NCI-H1417 treated with DMSO at 0.1 percent for 48 hours (cell line): ENCODE measurements at places on chromosomes 1 and 21.

GRCh38 chr1:167517535-167518330 is 596 bp downstream of the CD247 start:
- DNase-seq, result no peak

DNA sequence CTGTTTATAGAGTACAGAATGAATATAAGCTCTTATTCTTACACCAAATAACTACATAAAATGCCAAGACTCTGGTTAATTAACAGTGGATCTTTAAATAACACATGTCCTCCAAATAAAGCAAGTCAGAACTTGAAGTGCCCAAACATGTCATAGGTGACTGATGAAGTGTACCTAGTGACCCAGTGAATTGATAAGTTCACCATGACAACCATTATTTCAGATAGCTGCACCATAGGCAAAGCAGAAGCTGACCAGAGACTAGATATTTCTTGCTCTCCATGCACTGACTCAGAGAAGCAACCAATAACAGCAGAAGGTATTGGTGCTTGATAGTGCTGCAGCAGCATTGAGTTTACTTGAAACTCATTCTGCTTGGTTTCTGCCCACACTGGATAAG is 192.1 kb downstream of the DUSP10 start:
- no peak for DNase-seq

GRCh38 chr1:107140703-107141490 is at the start of gene NTNG1:
Gene NTNG1, plus strand, starts transcription at chr1:107141039.
- DNase-seq, result no peak

DNA sequence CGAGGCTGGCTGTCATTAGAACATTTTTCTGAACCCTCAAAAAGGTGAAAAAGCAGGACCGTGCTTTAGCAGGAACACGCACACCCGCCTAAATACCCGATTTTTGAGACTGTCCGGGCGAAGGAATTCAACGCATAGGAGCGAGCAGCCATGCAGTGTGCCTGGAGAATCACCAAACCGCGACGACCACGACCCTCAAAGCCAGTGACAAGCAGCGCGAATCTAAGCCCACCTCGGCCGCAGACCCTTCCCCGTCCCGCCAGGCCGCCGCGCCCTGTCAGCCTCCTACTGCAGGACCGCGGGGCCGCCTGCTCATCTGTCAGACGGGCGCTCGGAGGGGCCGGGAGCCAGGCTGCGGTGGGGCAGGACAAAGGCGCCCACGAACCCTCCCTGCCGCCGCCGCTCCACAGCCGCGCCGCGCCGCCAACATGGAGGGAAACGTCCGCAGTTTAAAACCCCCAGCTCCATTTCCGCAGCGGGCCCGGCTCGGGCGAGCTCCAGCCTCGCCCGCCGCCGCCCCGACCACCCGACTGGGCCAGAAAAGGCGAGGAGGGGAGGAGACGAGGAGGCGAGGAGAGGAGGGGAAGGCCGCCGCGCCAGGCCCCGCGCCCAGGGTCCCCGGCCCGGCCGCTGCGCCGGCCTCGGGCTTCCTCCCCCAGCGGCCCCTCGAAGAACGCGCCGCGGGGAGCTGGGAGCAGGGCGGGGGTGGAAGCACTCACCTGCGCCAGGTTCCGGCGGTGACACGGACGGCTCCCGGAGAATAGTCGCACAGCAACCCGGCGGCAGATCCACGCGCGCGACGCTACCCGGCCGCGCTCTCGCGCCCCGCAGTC is at the start of gene LBR:
Gene LBR, minus strand, starts transcription at position 804 of the 833 bp plus-strand sequence. CDS start 3,963 bp downstream, outside the sequence.
- DNase-seq, result no peak

GRCh38 chr21:34740198-34740597 is 71.4 kb downstream of the CLIC6 start:
- DNase-seq, result no peak

DNA sequence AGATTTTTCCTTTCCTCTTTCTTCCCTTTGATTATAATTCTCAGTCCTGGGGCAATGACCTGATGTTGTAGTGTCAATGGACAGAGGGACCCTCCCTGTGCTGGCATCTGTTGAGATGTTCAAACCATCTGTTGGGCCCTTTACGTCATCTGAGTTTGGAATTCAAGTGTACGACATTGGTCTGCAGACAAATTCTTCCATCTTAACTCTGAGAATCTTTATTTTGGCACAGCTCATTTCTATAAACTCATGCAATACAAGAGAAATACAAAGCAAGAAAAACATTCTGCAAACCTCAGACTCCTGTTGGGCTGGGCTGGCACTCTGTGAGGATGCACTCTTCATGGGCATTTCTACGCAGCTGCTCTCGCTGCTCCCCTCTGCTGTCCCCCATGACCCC is 54.2 kb downstream of the IFI44 start:
- no peak for DNase-seq

DNA sequence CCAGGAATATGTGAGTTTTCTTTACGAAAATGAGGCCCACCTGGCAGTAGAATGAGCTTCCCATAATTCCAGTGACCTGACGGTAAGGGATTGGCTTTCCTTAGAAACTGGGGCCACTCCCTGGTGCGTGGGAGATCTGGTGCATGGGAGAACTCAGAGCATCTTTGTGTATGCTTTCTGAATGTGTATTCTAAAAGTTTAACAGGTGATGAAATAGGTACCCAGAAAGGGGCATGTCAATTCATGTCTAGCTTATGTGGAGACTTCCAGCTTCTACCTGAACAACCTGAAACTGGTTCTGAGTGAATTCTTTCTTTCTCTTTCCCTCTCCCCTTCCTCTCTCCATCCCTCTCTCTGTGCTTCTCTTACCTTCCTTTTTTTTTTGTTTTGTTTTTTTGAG is 15.2 kb upstream of the FCRLA start:
- no peak for DNase-seq

DNA sequence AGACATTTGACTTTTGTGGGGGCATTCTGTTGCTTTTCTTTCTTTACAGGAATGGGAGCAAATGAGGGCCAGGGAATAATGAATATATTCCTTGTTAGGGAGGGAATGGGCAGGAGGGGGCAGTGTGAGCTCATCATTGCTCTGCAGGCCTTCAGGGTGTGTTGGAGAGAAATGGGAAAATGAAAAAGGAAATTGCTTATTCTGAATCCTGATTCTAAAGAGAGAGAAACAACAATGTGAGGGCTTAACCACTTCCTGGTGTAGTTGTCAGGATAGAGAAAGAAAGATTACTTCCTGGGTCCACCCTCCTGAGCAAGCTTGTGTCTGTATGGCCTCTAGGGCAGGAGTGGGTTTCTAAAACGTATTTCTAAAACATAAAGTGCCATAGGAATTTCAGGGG is 28.3 kb downstream of the VANGL2 start:
- DNase-seq, result no peak

DNA sequence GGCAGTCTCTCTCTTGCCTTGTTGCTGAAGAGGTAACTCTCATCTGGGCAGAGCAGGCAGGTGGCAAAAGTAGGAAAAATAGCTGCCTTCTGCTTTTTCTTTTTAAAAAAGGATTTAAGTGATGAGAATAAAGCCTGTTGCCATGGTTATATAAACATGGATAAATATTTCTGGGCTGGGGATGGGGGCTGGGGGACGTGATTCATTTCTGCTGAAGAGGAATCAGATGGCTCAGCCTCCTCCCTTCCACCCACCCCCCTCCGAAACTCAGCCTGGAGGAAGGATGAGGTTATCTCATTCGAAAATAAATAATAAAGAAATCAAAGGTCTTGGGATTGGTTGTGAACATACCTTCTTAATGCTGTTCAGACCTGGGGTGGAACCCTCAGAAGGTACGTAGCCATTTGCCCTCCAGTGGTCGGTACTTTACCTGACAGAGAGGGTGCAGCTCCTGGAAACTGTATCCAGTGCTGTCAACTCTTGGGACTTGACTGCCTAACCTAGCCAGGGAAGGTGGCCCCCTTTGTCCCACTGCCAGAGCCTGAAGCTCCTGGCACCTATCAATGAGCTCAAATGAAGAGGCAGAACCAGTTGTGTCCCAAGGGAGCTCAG is 3.8 kb upstream of the INKA2 start:
- no peak for DNase-seq

DNA sequence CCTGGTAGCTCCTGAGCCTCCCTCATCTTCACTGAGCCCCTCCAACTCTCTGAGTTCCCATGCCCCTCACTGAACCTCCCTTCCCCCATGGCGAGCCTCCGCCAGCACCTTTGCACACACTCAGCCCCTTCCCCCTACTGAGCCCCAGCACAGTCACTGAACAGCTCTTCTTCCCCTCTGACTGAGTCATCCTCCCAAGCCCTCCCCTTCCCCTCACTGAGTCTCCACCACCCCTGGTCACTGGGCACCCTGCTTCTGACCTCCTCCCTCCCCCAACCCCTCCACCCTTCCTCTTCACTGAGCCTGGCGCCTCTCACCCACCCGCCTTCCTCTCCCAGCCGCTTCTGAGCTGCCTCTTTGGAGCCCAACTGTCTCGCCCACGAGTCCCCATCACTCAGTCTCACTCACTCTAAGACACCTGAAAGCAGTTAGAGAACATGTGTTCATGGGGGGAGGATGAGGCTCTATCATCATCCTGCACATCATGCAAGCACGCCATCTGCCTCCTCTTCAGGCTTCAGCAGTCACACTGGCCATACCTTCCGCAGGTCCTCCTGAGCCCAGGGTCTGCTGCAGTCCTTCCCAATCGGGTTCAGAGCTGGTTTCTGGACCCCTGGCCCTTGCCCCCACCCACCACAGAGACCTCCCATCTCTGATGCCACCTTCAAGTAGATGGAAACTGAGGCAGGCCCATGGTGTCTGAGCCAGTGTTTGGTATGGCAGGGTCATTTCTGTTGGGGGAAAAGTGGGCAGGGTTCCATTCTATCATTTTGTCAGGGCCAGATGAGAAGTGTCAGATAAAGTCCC is 2.0 kb upstream of the TRNP1 start:
- no peak for DNase-seq

- DNase-seq, result peak; percentile 41
These were observed at the start of gene EPHA10 for GRCh38 chr1:37764888-37765441. Gene EPHA10, minus strand, starts transcription at chr1:37765120. Its CDS starts 54 bp downstream, at chr1:37765066.

DNA sequence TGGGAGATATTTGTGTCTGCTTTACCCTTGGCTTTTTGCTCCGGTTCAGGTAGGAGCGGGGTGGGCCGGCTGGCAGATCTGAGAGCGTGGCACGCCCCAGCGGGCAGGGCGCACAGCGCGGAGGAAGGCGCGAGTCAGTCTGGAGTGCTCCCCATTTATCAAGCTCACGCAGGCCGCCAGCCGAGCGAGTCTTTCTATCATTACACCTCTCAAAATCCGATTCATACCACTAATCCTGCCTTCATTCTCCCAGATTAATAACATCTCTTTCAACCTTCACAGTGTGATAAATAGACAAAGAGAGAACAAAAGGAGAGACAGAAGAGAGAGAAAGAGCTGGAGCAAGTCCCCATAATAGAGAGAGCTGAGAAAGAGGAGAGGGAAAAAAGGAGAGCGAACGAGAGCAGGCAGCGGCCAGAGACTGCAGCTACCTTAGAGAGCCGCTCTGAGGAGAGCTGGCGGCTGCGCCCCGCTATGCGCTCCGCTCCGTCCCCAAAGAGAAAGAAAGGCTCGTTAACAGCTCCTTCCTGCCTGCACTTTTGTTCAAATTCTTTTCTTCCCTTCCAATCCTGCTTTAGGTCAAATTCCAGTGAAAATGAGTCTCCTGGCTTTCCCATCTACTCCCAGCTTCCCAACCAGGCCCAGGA is 48.0 kb downstream of the DMAP1 start:
- no peak for DNase-seq

DNA sequence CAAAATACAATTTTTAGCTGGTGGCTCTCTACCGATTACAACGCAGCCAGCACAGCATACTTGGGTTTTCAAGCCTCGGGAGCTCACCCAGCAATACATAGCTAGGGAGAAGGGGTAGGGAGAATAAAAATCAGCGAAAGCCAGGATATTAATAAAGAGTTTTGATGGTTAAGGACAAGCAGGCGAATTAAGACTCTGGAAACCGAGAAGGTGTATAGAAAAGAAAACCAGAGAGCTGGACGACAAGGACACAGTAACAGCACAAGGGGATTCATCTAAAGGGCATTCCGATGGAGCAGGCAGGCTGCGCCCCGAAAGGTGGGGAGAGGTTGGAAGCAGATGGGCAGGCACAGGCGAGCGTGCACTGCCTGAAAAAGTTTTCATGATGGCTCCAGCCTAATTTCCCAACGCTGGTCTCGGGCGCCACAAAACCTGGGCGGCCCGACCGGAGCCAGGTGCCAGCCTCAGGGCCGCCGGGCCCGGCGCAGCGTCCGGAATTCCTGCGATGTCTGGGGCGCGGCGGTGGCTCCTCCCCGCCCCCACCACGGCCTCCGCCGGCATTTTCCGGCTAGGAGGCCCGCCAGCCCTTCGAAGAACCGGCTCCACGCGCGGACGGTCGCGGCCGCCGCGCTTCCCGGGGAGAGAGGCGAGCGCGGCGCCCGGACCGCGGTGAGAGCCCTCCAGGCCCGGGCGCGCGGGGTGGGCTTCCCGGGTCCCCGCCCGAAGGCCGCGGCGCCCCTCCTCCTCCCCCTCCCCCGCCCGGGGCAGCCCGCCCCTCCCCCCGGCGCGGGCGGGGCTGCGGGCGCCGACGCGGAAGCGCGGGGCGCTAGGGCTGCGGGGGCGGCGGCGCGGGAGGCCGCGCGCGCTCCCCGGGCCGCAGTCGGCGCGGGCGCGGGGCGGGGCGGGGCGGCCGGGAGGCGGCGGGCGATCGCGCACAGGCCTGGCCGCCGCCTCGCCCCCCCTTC is 774 bp upstream of the DYRK1A start:
- DNase-seq, result no peak

DNA sequence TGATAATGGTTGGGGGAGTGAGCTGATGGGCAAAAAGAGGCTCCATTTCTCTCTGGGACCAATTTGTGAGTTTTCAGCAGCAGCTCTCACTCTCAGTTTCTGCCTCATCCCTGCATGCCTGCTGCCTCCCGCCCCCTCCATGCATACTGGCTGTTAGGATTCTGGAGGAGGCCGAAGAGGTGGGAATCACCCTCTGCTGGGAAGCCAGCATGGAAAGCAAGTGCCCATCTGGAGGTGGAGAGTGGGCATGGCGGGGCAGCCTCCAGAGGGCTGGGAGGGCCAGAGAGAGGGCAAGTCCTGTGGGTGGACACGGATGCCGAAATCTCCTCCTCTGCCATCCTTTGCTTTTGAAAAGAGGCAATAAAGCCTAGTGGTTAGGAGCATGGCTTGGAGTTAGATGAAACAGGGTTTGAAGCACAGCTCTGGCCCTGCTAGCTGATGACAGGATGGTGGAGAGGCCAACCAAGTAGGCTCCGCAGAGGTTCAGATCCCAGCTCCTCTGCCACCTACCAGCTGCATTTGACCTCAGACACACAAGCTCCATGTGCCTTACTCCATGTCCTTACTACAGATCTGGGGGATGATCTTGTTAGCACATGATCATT is 113.4 kb downstream of the GRIK3 start:
- no peak for DNase-seq

- DNase-seq, result no peak
These were observed 72.2 kb upstream of the LYST start for GRCh38 chr1:235938709-235939479.

DNA sequence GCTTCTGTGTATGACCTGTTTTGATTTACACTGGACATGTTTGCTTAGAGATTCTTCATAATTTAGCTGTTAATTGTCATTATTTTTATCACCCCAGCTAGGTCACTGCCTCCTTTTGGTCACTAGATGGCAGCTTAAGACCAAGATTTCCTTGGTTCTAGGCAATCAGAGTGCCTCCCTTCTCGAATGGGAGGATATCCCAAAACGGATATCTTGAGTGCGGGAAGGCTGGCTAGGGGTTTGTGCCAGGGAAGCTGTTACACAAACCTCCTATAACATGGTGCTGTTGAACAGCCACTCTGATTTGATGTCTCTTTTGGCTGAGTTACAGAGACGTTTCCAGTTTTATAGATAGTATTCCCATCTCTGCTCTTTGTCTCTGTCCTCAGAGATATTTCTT is 283.5 kb downstream of the S1PR1 start:
- no peak for DNase-seq
